ENCODE measurements at places on chromosomes 3 and 15.

DNA sequence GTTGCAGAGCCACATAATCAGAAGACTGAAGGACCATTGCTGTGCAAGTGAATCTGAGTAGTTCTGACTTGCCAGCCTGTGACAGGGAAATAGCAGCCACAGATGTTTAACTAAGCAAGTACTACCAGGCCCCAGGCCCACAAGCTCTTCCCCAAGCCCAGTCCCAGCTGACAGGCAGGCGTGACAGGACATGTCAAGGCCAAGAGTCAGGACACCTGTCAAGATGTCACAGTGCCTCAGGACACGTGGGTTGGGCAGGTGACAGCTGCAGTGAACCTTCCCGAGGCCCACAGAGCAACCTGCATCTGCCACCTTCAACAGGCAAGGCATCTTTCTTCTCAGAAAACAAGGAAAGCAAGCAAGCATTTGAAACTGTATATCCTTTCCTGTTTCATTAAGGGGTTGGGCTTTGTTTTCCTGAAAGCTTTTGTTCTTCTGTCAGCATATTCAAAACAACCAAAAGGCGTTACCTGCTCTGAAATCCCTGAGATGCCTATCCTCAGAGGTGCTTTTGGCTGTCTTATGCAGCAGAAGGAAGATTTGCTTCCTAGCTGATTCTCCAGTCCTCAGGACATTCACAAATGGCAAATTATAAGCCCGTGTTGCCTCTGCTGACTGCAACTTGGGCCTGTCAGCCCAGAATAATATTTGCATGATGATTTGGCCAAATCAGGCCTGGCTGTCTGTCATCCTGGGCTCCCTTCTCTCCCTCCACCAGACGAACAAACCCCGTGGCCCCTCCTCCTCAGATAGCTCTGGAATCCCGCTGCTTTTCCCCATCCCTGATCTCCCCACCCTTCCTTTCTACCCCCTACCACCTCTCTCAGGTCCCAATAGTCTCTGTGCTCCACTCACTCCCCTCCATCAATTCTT is 171.8 kb upstream of the WNT5A start:
- no peaks in the 10 kb centered on the region for H3K36me3 ChIP-seq
- H3K4me1 ChIP-seq, result peaks cover 16% of the 10 kb centered on the region
- H3K27me3 ChIP-seq, result no peaks in the 10 kb centered on the region
- no peak overlapping the region for H3K27ac ChIP-seq
- DNase-seq, result no peak

- no peaks in the 10 kb centered on the region for H3K4me1 ChIP-seq
- no peak overlapping the region for H3K27ac ChIP-seq
- DNase-seq, result peak; percentile 19
- no peaks in the 10 kb centered on the region for H3K36me3 ChIP-seq
Observed at GRCh38 chr3:111616417-111617105, 21.4 kb upstream of the ZBED2 start.

- no peak overlapping the region for H3K4me3 ChIP-seq
- no peaks in the 10 kb centered on the region for H3K27me3 ChIP-seq
- H3K36me3 ChIP-seq, result no peaks in the 10 kb centered on the region
- no peak overlapping the region for H3K27ac ChIP-seq
- DNase-seq, result no peak
Observed at GRCh38 chr3:77081240-77081661, 41.4 kb downstream of the ROBO2 start.

DNA sequence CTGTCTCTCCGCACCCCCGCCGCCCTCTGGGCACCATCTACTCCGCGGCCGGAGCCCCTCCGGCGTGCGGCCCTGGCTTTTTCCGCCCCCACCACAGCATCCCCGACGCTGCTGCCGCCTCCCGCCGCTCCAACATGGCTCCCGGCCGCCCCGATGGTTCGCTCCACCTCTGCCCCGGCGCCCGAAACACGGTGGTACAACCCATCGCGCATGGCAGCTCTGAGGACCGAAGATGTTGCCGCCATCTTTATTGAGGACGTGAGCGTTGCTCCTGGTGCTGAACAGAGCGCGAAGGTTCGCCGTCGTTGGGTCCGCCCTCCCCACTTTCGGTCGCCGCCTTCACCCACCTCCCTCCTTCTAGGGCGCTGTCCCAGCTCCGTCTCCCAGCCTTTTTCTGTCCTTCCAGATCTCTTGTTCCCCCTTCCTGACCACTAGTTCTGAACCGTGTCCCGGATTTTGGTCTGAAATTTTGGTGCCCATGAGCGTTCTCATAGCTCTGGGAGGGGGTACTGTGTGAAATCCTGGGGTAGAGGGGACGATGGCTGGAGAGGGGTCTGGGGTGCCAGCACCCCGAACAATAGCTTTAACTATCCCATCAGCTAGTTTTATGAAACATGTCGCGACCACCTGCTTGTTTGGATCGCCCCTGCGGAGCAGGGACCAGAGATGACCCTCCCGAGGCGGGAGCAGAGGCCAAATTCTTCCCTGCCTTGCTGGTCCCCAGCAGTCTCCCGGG is at the start of gene CELSR3:
Gene CELSR3, minus strand, starts transcription at position 134 of the 736 bp plus-strand sequence. CDS start 252 bp downstream, outside the sequence.
- DNase-seq, result peak; percentile 94
- peak within 1 kb of the TSS; percentile 89 for H3K27ac ChIP-seq
- H3K36me3 ChIP-seq, result no peaks in the 10 kb centered on the region
- H3K4me3 ChIP-seq, result peak within 1 kb of the TSS; percentile 71
- no peaks in the 10 kb centered on the region for H3K27me3 ChIP-seq

- no peaks in the 10 kb centered on the region for H3K27me3 ChIP-seq
- H3K4me1 ChIP-seq, result no peaks in the 10 kb centered on the region
- H3K36me3 ChIP-seq, result no peaks in the 10 kb centered on the region
- peak; percentile 88 for DNase-seq
- H3K27ac ChIP-seq, result no peak overlapping the region
Observed at GRCh38 chr3:167032267-167032876, 347.7 kb downstream of the ZBBX start.
